ENCODE measurements at places on chromosomes 7 and 10.

DNA sequence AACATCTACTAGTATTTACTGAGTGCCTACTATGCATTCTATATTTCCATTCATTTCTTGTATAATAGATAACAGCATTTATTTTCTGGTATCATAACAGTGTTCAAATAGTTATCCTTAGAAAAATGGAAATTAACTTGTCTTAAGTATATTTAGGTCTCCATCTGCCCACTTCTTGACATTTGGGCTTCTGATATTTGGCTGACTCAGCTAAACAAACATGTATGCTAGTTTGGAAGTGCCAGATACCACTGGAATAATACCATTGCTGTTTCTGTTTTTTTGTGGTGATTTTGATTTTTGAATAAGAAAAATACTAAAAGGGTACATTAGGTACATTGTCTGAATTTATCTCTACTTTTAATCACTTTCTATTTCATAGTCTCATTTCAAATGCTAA is 169.2 kb downstream of the ST7 start:
- DNase-seq, result no peak

- DNase-seq, result no peak
Measured at GRCh38 chr10:12720217-12720981, 281.1 kb downstream of the CCDC3 start.

DNA sequence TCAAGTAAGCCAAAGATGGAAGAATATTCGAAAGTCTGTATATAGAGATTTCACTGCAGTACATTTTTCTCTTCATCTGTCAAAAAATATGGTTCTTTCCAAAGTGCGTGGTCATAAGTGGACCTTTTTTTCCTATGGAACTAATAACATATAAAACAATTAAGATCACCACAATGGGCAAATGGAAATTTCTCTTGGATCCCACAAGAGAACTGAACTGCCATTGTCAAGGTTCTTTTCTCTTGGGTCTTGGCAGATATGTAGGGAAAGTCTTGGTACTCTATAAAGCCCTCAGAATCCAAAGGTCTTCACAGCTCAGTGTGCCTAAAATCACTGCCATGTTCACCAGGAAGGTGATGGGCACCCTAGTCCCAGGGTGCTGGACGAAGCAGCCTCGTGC is at the start of gene OR6B1:
OR6B1 (plus strand) TSS at position 301 of the 400 bp plus-strand sequence. CDS start 3,677 bp downstream, outside the sequence.
- no peak for DNase-seq

DNA sequence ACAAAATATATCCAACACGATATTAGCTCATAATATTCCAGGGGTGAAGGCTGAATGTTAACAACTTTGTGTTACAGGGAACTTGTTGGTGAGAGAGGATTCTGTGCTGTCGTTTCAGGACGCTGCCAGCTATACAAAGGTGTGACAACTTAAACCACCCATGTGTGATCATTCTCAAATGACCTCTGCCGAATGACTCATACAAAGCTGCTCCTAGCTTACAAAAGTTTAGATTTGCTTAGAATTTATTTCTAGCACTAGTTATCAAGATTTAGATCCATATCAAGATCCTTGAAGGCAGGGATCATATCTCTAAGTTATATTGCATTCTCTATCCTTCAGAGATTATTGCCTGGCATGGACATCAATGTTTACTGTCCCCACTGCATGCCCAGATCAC is 65.3 kb downstream of the COBL start:
- DNase-seq, result no peak

GRCh38 chr7:155816996-155817395 is 4.7 kb upstream of the SHH start:
- peak; percentile 31 for DNase-seq

DNA sequence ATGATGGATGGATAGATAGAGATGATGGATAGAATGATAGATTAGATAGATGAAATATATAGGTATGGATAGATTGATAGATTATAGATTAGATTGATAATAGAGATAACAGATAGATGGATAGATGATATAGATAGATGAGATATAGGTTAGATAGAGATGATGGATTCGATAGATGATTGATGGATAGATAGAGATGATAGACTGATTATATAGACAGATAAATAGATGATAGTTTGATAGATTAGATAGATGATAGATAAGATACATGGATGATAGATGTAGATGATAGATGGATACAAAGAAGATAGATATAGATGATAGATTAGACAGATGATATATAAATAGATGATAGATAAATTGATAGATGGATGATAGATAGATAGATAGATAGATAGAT is 448.1 kb downstream of the GALNT17 start:
- DNase-seq, result no peak

DNA sequence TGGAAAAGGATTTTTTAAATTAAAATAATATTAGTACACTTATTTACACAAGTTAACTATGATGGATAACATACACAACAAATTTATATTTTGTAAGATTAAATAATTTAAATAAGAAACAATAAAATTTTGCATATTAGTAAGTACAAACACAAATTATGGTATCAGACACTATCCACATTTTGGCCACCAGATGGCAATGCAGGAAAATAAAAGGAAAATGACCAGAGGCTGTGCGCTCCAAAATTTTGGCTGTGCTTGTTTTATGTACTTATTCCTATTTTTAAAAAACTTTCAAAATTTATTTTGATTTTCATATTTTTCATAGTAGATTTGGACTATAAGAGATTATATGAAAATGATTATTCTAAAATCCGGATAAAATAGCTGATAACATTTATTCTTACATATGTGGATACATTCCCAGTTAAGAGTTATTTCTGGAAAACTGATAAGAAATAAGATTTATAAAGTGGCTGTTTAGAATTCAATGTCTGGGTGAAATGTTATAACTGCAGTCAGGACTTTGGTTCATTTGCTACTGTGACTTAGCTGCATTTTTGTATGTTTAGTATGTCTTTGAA is 274.7 kb upstream of the HGF start:
- DNase-seq, result no peak

- DNase-seq, result no peak
Measured at GRCh38 chr10:87634311-87634710, 25.4 kb upstream of the PAPSS2 start.

DNA sequence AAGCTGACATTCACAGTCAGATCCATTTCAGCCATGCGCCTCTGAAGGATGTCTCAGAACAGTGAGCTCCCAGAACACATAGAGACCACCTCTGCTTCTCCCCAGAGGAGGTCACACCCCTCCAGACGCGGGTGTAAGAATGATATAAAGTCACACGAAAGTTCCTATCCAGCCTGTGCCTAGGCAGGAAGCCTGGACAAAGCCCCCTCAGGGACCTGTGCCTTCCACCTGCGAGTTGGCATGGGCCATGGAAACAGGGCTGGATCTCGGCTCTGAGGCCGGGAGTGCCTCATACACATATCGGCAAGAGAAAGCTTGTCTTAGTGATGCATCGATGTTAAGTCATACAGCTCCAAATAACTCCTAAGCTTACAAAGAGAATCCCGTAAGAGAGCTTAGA is 5.0 kb downstream of the VIPR2 start:
- DNase-seq, result no peak

DNA sequence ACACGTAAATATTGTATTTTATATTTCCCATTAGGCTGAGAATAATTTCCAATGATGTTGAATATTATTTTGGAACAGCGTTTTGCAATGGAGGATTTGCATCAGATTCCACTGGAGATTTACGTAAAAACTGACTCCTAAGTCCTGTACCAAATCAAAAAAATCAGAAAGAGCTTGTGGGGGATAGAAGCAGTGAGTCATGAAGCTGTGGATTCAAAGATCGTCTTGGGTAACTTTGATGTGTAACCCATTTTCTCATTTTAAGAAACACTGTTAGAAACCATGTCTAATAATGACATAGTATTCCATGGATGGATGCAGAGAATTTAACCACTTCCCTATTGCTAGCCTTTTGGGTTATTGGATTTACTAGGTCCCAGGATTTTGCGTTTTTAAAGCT is 158.6 kb downstream of the INHBA start:
- no peak for DNase-seq

DNA sequence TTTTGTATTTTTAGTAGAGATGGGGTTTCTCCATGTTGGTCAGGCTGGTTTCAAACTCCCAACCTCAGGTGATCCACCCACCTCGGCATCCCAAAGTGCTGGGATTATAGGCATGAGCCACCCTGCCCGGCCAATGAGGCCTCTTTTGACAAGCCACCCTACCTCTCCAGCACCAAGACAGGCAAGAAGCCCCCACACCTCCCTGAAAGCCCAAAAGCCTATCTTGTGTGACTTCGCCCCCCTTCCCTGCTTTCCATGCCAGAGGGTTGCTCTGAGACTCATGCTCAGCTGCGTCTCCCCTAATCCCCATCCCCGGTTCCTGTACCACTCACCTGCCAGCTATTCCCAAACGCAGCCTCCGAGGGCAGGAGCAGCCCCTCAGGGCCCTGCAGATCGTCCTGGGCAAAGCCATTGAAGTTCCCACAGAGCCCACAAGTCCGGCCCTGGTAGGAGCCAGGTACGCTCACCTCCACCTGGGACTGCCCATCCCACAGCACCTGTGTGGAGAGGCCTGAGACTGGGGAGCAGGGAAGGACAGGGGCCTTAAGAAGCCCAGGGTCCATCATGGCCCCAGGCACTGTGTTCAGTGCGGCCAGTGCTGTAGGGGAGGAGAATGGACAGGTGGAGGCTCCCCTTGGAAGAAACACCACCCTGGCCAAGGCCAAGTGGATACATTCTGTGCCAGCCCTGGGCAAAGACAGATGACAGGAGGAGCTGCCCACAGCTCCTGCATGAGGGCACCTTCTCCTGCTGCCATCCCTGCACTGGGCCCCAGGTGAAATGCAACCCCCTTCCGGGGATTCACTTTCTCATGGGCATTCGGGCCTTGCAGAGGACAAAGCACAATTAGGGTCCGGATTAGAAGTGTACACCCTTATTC is 15.8 kb downstream of the ATP6V1F start:
- DNase-seq, result peak; percentile 41

DNA sequence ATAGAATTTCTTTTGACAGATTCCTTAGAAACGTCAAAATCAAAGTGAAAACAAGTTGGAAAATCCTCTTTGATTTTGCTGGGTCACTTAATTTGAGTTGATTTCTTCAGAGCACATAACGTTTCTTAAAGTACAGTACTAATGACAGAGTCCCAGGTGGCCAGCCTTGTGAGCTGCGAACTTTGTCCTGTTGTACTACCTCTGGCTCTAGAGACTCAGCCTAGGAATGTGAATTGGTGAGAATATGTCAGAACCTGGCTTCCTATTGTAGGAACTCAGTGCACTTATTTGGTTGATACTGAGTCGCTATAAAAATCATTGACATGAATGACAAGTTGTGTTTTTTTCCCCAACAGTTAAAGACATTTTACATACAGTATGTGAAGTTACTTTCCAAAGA is 20.2 kb downstream of the SDK1 start:
- no peak for DNase-seq

GRCh38 chr10:110725801-110726630 is 81.9 kb downstream of the RBM20 start:
- no peak for DNase-seq

GRCh38 chr7:99953649-99954048 is 22.2 kb downstream of the AZGP1 start:
- no peak for DNase-seq

- DNase-seq, result no peak
Measured at GRCh38 chr10:57468894-57469432, 798.7 kb downstream of the IPMK start.

GRCh38 chr10:70333268-70333667 is 49.2 kb downstream of the LRRC20 start:
- DNase-seq, result no peak

- DNase-seq, result no peak
Measured at GRCh38 chr10:132806561-132807003, 20.6 kb upstream of the NKX6-2 start.

GRCh38 chr7:7178906-7179305 is 3.4 kb upstream of the C1GALT1 start:
- DNase-seq, result no peak

DNA sequence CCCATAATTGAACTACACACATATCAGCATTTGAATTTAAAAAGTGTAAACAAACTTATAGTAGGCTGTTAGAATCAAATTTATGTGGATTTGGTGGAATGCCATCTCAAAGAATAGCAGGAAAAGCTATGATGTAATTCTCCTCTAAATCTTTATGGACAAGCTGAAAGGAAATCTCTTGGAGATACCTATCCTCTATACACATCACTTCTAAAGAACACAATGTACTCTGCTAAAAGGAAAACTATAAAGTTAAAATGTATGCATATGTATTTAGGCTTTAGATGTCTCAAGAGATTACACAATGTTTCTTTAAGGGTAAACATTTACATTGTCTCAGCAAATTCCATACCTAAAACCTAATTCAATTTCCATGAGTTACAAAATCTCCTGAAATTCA is 323.3 kb downstream of the CRPPA start:
- no peak for DNase-seq

- DNase-seq, result no peak
Measured at GRCh38 chr10:72008096-72008981, 44.1 kb downstream of the CHST3 start.

DNA sequence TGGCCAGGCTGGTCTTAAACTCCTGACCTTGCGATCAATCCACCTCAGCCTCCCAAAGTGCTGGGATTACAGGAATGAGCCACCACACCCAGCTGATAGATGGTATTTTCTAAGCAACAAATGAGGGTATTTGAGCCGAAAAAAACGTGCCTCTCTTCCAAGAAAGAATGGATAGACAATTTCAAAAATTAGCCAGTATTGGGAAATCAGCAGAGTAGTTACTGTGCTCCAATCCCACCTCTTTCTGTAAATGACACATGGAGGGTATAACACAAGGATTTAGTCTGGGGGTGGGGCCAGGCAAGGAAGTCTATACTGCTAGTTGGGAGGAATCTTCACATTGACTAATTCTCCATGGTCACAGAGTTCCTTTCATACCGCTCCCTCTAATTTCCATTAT is 9.2 kb upstream of the BPGM start:
- no peak for DNase-seq

- DNase-seq, result peak; percentile 98
Measured at GRCh38 chr7:73842067-73842976, at the start of gene METTL27. Gene METTL27, minus strand, starts transcription at chr7:73842516. Its CDS starts 376 bp downstream, at chr7:73842140.

GRCh38 chr7:15829691-15830090 is 143.2 kb upstream of the MEOX2 start:
- no peak for DNase-seq

- DNase-seq, result no peak
Measured at GRCh38 chr10:118209215-118209614, 132.9 kb downstream of the FAM204A start.

- DNase-seq, result no peak
Measured at GRCh38 chr7:52615021-52615695, 420.3 kb upstream of the POM121L12 start.

- DNase-seq, result no peak
Measured at GRCh38 chr7:17342756-17343155, 44.3 kb downstream of the AHR start.

DNA sequence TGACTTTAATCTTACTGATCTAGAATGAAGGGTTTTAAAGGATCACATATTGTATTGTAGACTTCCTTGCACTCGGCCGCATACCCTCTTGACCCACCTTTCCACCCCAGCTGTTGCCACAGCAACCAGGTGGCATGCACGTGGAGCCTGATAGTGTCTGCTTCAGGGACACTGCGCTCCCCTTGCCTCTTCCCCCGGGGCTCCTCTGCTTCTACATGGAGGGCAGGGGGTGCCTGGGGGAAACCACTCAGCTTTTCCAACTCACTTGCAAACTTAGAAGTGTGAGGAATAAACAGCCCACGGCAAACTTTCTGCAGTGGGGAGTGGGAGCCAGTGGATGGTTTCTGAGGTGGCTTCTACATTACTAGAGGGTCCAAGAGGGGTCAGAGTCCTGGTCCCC is 458.6 kb downstream of the PLXNA4 start:
- no peak for DNase-seq

- no peak for DNase-seq
Measured at GRCh38 chr10:34254596-34254995, 560.5 kb downstream of the PARD3 start.

- DNase-seq, result no peak
Measured at GRCh38 chr10:84531396-84531795, 203.0 kb downstream of the CCSER2 start.
